ENCODE measurements at places on chromosomes 11 and 22.

GRCh38 chr22:45217345-45217744 lies 23.3 kb downstream of the KIAA0930 start:
- DNase-seq, result no peak

DNA sequence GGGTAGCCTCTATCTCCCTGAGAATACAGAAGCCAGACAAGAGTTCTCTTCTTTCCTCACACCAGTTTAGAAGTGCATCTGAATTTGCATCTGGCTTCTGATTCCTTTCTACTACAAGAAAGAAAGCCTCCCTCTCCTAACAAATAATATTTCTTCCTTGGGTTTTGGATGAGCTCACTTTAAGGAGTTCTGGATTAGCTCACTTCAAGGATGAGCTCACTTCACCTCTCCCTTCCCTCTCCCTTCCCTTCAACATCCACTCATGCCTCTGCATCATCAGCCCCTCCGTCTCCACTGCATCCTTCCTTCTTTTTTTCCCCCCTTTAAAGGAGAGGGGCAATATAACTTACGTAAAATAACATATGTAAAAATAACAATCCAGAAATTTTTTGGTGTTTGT lies 1.6 kb upstream of the MTNR1B start:
- no peak for DNase-seq

GRCh38 chr11:56841210-56841810 lies 92.8 kb upstream of the OR9G4 start:
- DNase-seq, result peak; percentile 76

- DNase-seq, result no peak
Observed at GRCh38 chr11:125079878-125080530, 16.9 kb downstream of the SLC37A2 start.

- peak; percentile 10 for DNase-seq
Observed at GRCh38 chr22:46297151-46297812, 612 bp downstream of the GTSE1 start.

DNA sequence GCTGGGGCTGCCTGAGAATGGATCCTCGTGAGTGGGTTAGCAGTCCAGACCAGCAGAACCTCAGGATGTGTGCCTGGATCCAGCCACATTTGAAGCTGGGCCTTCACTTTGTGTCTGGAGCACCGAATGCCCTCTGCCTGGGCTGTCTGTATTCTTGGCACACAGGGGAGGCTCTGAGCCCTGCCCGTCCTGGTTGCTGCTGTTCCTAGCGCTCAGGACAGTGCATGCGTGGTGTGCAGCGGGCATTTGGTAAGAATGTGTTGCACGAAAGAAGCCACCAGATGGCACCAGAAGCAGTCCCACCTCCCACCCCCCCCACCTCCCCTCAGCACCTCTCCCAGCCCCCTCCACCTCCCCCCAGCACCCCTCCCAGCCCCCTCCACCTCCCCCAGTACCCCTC lies 4.1 kb upstream of the MAPK11 start:
- DNase-seq, result peak; percentile 66

DNA sequence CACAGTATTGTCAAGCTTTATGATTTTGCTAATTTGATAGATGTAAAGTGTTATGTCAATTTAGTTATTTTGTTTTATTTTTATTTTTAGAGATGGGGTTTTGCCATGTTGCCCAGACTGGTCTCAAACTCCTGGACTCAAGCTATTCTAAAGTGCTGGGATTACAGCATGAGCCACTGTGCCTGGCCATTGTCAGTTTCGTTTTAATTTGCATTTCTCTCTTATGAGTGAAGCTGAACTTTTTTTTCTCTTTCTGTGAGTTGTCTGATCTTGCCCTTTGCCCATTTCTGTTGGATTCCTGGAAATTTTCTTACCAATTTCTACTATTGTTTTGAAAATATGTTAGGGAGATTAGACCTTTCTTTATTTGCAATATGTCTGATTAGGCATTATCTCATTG lies 15.5 kb downstream of the NEU3 start:
- no peak for DNase-seq
